ENCODE measurements at places on chromosomes 1 and 21. TPM values are rescaled to one million over a fixed set of nuclear protein-coding genes. Genes with fewer than 3 reads are reported as not detected.

DNA sequence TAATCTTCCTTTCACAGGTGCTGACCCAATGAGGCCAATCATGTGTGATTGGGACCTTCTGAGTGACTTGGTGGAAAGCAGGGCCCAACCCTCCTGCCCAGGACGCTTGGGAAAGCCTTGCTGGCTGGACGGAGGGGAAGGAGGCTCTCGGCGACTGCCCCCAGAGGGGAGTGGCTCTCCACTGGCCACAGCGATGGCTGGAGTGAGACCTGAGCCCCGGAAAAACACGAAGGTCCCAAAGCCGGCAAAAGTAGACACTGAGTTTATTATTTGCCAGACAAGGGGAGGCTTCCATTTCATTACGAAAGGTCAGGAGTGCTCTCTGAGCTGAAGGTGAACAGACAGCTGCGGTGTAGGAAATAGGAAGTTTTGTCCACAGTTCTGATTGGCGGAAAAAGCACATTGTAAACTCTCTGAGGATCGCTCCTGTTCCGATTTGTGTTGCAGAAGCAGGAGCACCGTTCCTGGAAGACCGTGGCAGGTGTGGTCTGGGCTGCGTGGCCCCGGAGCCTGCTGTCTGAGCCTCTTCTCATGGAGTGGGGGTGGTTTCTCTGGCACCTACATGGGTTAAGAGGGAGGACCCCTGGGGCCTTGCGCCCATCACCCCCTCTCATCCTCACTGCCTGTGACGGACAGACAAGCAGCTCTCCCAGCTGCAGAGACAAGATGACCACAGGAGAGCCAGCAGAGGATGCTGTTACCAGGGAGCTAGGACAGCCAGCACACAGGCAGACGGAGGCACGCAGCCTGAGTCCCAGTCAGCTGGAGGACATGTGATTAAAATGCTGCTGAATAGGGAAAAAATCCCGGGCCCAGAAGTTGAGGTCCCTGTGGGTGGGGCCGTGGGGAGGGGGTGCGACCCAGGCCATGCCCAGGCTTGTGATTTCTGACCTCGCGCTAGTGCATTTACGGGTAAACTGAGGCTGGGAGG lies 41.5 kb downstream of the KRTAP10-1 start:
- no peak for DNase-seq

GRCh38 chr1:66730462-66730861 lies 21.8 kb upstream of the DYNLT5 start:
- DNase-seq = no peak

DNA sequence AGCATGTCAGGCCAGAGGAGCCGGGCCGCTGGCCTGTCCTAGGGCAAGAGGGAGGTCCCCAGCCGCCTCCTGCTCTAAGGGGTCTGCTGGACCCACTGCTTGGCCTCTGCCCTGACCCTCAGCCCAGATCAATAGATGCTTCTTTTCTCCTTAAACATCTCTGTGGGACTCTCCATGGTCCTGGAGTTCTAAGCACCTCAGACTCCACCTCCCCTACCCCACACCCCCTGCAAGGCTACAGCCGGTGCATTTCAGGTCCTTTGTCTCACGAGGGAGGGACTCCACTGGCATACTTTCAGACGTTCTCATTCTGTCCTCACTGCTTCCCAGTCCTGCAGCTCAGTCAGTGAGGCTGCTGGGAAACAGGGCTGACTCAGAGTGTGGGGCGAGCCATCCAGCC lies 11.0 kb downstream of the CNTN2 start:
- no peak for DNase-seq

DNA sequence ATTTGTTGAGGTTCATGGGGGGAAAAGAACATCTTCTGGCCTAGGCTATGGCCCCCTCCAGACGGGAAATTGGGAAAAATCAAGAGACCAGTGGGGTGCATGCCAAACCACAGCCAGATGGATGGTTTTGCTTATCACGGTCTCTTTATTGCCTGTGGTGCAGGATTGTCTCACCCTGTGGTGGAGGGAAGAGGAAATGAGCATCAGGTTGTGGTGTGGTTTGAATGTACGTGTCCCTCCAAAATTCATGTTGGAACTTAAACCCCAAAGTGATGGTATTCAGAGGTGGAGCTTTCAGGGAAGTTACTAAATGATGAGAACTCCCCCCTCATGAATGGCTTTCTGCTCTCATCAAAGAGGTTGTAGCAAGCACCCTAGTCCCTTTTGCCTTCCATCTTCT lies 525.7 kb downstream of the NPHP4 start:
- no peak for DNase-seq

- no peak for DNase-seq
Measured at GRCh38 chr1:69987881-69988280, 217.5 kb downstream of the LRRC40 start.

DNA sequence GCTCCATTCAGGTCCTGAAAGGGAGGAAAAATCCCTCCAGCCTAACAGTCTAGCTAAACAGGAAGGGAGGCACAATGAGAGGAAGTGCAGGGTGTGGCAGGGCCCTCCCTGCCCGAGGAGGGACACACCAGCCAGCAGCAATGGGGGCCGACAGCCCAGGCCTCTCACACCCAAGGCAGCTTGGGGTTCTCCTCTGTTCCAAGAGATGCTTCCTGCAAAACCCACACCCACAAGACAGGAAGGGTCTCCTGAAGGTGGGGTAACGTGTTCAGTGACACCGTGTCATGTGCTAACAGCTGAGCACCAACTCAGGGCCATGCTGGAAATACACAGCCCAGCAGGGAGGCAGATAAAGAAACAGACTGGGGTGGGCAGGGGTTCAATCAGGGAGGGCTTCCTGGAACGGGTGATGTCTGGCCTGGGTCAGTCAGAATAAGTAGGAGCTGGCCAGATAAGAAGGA lies 10.2 kb downstream of the ECE1 start:
- no peak for DNase-seq

SPATA45 gene
- total RNA-seq = not detected

MYOCOS gene
- total RNA-seq = not detected

OPTC gene
- not detected for total RNA-seq

DHRS3 gene
- total RNA-seq = 31.0 TPM

CCT8 gene
- 109 TPM for total RNA-seq

Measured in T-helper 17 cell (primary cell).